T-helper 9 cell (primary cell): ENCODE measurements at places on chromosomes 1 and 21.
A peak's percentile ranks its signal among the peaks of the same experiment; 100 is the strongest.

DNA sequence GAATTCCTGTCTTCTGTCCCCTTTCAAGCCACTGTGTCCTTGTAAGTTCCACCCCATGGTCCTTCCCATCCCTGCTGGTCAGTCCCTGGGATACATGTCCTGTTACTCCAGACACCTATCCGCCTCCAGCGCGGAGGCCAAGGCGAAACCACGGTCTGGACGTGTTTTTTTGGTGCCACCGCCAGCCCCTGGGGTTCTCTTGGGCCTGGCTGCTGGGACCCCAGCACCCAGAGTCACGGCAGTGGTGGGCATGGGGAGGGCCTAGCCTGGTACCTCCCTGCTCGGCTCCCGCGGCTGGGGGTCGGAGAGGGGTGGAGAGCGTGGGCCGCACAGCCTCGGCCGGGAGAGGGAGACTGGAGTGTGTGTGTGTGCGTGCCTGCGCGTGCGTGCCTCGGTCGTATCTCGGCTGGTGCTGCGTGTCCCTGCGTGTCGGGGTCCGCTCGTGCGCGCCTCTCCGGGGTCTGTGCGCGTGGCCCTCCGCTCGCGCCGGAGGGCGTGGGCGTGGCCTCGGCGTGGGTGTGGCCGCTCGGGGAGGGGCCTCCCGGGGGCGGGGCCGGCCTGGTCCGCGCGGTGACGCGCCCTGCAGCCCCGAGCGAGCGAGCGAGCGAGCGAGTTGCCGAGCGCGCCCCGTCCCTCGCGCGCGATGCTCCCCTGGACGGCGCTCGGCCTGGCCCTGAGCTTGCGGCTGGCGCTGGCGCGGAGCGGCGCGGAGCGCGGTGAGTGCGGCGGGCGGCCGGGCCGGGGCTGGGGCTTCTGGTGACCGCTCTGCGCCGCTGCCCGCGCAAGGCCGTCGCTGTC, at the start of gene VWA1:
VWA1 (plus strand) TSS at position 585 of the 798 bp plus-strand sequence; CDS start at position 644, 59 bp downstream.
- peak; percentile 37 for DNase-seq

DNA sequence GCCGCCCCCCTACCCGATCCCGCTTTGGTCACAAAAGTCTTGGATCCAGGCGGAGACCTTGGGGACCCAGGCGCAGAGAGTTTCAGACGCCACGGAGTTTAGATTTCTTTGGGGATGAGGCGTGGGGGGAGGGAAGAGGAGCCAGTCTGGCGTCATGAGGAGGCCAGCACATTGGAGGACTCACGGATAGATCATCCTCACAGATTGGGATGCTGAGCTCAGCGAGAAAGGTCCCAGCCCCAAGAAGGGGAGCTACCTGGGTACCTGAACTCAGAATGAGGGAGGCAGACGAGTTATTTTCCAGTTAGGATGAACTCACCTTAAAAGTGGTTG, 393 bp downstream of the ELAPOR1 start:
- DNase-seq = no peak

- no peak for DNase-seq
Observed at GRCh38 chr1:198778049-198778448, 139.2 kb downstream of the PTPRC start.

DNA sequence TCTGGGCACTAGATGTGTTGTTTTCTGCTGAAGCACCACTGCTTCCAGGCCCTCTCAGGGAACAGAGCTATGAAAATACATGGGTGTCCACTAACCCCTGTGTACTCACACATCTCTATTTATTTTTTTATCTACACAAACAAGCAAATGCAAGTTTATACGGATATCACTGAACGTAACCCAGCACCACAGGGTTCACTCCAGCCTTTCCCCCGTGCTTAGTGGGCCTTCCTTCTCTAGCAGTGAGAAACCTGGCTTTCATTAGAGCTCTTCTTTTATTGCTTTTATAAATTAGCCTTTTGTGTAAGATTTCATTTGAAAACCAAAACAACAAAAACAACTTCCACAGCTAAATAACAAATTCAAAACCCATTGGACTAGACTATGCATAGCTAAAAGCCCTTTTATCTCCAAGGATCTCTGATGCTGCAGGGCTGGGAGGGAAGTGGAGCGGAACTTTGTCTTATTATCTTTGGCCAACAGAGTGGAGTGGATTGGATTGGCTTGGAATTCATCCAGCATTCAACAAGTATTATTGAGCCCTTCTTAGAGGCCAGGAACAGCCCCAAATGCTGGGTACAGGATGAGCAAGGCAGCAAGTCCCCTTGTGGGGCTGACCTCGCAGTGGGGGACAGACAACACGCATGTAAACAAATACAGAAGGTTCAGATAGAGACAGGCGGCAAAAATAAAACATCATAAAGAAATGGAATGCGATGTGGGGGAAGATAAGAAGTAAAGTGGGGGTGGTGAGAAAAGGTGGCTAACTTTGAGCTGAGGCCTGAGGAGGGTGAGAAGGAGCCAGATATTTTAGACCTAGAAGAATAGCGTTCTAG, 371.8 kb upstream of the POU3F1 start:
- no peak for DNase-seq

DNA sequence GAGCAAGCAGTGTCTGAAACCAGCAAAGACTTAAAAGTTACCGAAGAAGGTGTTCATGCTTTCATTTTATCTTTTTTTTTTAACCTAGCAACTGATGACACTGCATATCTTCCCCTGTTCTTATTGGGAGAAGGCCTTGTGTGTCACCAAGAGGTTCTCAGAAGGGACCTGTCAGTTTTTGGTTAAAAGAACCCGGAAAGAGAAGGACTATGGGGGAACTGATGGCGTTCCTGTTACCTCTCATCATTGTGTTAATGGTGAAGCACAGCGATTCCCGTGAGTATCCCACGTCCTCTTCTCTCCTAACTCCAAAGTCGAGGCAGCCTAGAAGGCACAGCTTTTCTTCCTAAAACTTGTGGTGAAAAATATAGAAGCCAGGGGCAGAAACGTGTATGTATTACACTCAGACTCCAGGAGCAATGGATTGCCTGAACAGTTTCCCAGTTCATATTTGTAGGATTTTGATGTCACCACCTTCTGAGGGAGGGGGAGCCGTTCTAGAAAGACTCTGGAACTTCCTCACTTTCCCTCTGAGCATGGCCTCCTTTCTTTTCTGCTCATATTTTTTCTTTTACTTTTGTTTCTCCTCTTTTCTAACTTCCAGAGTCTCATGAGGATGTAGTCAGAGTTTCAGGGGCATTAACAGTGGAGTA, at the start of gene MR1:
MR1 (plus strand) TSS at position 185 of the 653 bp plus-strand sequence; CDS start at position 210, 25 bp downstream.
- DNase-seq = peak; percentile 8

DNA sequence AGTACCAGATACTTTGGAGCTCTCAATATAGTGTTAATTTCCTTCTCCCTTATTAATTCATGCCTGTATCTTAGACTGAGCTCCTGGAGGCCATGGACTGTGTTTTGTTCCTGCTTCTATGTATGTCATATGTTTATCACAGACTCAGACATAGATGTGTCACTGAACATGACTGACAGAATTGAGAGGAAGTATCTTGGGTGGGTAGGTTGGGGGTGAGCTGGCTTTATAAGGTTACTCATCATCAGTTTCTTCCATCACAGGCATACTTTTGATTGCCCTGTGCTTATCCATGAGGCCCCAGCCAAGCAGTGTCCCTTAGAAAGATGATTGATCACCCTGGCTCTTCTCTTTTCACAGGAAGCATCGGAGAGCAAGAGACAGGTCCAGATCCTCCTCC, 5.6 kb upstream of the SH3D21 start:
- DNase-seq = no peak

DNA sequence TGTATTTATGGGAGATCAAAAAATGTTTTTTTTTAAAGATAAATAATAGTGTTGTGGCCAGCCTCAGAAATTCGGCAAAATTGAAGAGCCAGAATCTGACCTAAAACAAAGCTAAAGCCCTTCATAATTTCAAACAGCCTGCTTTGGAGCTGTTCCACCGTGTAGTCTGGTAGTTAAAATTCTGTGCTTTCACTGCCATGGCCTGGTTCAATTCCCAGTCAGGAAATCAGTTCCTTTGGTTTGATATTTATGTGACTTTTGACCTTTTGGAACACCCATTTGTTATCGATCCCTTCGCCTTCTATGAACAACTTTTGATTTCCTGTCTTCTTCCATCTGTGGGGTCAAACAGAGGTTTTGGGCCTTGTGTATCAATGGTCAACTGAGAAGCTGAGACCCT, 179.8 kb downstream of the HFM1 start:
- no peak for DNase-seq

DNA sequence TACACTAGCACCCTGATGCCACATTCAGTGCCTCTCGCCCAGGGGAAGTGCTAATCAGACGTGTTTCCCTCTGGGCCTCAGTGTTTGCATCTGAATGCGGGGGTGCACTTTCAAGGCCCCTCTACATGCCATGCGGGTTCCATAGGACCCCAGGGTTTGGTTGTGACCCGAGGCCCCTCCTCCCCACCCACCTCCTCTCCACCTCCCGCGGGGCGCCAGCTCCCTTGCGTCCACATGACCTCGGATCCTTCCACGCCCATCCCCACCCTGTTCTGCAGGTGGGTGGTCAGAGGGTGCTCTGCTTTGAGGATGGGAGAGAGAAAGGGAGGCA, 5.1 kb upstream of the RUNX3 start:
- DNase-seq = no peak

DNA sequence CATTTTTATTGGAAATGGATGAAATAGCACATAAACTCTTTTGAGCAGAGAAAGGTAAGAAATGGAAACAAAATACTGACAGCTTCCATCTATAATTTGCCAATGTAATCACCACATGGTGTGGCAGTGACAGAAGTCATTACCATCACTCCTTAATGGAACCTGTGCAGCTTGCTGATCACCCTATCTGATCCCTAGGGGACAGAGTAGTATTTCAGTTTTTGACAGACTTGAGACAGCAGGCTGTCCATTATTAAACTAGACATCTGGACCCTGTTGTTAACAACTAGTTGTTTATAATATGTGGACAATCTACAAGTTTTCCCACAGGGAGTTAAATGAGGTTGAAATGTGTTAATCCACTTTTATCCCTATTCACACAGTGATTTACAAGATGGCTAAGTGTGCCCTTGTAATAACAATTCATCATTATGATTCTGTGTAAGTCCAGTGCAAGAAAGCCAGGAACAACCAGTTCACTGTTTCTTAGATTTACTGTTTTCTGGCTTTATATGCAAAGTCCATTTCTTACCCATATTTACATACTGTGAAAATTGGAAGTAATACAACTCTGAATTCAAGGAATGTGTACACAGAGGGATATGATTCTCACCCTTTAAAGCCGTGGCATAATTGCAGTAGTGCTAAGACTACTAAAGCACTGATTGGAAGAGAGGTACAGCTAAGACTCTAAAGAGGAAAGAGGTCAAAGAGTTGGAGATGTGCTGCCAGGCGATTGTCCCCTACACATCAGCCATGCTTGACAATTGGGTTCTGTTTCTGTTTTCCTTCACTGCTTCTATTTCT, 9.1 kb downstream of the KCNT2 start:
- DNase-seq = no peak

GRCh38 chr1:92365378-92366039, 66.7 kb downstream of the RPAP2 start:
- DNase-seq = no peak
